ENCODE measurements at places on chromosomes 7 and 10.

GRCh38 chr7:151115836-151116418 lies 29.7 kb downstream of the AGAP3 start:
- no peak for DNase-seq

DNA sequence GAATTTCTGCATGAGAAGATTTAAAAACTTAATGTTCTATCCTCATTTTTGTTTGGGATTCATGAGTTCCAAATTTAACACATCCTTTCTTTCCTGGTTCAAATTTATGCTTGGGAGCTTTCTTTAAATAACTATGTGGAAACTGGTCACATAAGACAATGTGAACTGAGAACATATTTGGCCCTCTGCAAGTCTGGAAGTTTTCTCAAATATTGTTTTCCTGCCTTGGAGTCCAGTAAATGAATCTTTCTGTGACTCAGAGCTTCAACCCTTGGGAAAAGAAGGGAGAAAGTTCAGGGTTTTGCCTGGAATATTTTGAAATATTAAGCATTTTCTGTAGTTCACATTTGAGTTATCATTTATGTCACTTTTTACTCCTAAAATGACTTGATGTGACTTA lies 559.0 kb upstream of the NRP1 start:
- no peak for DNase-seq

DNA sequence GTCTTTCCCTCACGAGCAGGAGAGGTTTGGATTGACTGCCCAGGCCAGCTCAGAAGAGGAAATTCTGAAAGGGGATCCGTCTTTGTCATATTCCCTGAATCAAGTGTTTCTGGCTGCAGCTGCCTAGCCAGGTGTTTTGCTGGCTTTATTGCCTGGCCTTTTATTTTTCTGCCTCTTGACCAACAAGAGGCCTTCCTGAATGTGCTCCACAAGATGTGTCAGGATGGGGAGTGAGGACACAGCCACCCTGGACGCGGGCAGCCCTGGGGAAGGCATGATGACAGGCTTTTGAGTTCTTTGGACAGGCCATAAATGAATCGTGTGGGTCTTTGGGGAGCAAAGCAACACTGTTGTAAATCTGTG lies 163.6 kb downstream of the CAMK1D start:
- no peak for DNase-seq

- no peak for DNase-seq
These were observed 286.8 kb downstream of the RPS24 start for GRCh38 chr10:78320506-78320905.

- DNase-seq, result no peak
These were observed 27.9 kb upstream of the CHCHD3 start for GRCh38 chr7:133109816-133110215.

DNA sequence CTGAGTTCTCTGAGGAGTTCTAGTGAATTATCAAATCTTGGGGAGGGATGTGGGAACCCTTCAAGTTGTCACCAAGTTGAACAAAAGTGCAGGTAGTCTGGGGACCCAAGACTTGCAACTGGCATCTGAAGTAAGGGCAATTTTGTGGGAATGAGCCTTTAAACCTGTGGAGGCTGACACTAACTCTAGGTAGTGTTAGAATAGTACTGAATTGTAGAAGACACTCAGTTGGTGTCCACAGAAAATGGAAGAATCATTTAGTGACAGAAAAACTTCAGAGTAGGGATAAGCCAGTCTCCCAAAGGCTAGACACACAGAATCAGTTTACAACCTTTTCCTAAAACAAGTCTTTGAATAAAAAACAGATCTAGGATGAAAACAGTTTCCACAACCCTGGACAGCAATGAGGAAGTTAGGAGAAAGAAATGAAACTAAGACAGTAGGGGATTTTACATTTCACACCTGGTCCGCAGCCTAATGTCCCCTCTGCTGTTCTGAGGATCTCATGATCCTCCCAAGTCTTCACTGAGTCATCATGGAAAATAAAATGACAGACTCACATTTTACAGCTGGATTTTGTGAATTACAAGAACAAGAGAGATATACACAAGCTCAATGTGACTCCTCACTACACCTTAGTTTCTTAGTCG lies 23.0 kb upstream of the ING3 start:
- no peak for DNase-seq

- DNase-seq, result no peak
These were observed 651.1 kb downstream of the SORCS1 start for GRCh38 chr10:106513352-106513771.

GRCh38 chr10:76408646-76409045 lies 977.2 kb downstream of the LRMDA start:
- DNase-seq, result no peak

GRCh38 chr7:149849174-149849573 lies 11.0 kb downstream of the ZNF862 start:
- no peak for DNase-seq

DNA sequence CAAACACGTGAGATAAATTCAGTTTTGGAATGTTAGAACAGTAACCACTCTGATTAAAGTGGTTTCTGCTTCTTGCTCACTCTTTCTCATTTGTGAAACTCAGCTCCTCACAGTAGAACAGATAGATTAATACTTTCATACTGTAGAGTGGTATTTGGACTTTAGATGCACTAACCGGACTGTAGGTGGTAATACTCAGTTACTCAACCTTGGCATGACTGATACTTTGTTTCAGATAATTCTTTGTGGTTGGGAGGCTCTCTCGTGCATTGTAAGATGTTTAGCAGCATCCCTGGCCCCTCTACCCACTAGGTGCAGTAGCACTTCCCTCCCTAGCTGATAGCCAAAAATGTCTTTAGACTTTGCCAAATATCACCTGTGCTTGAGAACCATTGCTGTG lies 37.6 kb downstream of the MCU start:
- DNase-seq, result no peak
